ENCODE measurements at places on chromosomes 6 and 20.

DNA sequence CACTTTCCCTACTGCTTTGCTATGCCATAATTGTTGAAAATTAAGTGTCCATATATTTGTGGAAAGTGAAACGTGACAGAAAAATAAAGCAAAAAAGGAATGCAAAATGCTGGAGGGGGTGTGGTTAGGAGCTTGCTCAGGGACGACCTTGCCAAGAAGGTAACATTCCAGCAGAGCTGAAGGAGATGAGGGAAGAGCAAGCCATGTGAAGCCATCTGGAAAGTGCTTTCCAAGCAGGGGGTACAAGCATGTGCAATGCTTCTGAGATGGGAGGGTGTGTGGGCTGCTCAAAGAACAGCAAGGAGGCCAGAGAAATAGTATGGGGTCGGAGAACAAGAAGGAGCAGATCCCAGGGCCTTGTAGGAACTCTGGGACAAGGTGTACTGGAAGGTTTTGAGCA lies 161.7 kb downstream of the ISM1 start:
- no peak for DNase-seq

DNA sequence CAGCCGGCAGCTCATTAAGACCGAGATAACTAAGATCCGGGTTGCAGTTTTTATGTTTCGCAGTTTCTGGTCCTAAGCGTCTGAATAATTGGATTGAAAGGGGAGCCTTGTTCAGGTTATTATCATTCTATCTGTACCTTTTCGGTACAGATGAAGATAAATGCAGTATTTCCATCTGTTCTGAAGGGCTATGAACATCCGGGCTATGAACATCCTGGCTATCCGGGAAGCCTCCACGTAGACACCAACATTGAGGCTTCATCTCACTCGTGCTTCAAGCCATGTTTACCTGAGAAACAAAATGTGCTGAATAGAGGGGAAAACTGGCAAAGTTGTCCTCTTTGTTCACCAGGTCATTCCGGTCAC lies 399 bp upstream of the REPS1 start:
- no peak for DNase-seq

GRCh38 chr6:27290065-27290849 lies 21.8 kb downstream of the POM121L2 start:
- DNase-seq = no peak

DNA sequence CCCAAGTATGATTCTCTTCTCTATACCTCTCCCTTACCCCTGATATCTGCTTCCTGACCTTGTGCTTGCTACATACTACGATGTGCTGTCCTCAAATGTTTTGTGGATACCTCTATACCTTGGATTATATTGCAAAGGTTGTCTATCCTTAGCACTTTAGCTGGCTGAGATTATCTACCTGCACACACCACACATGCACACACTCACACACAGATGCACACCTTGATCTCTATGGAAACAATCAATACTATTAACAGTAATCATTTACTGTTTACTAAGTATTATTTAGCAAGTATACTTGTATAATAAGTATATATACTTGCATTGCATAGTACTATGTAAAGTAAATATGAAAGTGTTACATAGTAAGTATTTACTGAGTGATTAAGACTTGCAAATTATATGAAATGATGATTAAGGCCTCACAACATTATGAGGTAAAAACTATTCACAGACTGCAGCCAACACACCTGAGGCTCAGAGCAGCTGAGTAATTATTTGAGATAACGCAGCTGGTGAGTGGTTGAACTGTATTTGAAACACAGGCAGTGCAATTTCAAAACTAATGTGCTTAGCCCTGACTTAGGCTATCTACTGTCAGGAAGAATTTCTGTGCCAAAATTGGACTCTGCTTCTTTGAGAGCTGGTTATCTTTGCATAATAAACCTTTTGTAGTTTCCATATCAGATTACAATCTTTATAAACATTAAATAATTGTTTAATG lies 699.9 kb downstream of the FRK start:
- DNase-seq = no peak

DNA sequence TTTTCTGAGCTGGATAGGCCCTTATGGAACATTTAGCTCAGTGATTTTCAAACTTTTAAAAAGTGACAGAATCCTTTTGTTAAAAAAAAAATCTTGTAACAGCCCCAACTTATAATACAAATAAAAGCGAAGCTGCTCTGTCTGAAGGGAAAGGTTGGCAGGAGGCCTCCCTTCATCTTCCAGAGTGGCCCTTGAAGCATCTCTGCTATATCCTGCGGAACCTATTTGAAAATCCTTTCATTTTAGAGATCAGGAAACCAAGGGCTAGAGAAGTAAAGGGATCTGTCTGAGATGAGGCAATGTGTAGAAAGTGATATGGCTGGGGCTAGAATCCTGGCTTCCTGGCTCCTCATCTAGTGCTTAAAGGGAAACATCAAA lies 107.8 kb downstream of the UBE3D start:
- DNase-seq = no peak

- DNase-seq = no peak
Observed at GRCh38 chr6:16651871-16652270, 109.4 kb downstream of the ATXN1 start.

- DNase-seq = no peak
Observed at GRCh38 chr6:96014846-96015517, 792 bp upstream of the FUT9 start.

GRCh38 chr6:25959890-25960536 lies 2.6 kb upstream of the TRIM38 start:
- DNase-seq = no peak

DNA sequence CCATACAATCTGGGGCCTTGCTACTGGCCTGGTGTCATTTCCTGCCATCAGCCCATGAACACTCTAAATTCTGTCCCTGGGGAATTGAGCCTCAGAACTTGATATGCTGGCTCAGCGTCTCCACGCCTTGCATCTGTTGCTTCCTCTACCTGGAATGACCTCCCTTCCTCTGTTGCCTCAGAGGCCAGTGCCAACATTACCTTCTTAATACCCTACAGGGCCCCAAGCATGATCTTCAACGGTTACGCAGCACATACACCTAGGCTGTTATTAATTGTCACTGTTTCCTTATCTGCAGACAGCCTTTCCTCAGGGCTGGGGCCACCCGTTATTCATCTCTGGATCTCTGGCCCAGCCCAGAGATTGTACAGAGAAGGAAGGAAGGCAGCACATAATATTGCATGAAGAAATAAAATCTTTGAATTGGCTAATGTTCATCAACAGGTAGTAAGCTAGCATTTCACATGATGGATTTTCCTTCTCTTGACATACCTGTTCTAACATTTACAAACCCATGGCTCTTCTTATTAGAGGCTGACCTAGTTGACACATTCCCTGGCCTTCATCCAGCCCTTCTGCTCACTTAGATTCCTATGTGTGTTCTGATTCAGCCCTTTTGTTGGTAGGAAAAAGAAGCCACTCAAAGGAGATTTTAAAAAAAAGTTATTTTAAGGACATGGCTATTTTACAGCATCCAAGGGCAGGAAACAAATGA lies 8.4 kb upstream of the RNF182 start:
- peak; percentile 15 for DNase-seq

- DNase-seq = peak; percentile 79
Observed at GRCh38 chr20:17682103-17682888, at the start of gene RRBP1. Gene RRBP1 (minus strand): TSS chr20:17682242. CDS start chr20:17660507, 21,735 bp downstream.
